ENCODE measurements at places on chromosomes 2 and 18.

DNA sequence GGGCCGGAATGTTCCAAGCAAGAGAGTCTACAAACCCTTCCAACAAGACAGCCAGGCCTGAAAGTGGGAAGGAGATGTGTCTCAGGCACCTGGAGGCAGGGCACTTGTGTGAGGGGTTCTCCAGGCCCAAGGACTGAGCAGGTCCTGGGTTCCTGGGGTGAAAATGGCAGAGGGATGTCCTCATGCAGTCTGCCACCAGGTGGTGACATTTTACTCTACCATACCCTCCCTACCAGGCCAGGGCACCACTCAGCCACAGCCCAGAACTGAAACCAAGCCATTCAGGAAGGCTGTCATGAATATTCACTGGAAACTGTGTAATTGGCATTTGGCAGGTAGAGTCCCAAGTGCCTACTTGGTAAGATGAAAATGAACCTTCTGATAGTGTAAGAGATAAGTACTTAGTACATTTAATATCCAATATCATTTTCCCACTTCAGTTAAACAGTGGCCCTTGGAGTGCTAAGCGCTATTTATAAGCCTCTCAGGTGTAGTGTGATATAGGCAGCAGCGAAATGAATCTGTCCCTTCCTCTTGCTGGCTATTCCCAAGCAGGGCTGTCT, 185.1 kb downstream of the MYO5B start:
- ATAC-seq, result no peak

DNA sequence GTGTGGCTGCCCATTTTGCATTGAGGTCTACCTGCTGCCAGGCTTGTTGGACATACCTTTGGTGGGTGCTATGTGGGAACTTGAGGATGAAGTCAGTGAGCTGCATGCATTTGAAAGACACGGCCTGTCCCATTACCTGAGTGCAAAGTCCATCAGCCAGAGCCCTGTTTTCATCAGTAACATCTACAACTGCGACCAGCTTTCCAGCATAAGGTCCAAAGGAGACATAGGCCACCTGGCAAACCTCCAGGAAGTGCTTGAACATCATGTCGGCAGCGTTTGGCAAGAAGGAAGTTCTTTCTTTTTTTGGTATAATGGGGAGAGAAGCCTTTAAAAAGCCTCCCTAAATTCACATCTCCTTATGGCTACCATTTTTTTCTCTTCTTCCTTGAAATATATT, 143.1 kb downstream of the FAM161A start:
- no peak for ATAC-seq

DNA sequence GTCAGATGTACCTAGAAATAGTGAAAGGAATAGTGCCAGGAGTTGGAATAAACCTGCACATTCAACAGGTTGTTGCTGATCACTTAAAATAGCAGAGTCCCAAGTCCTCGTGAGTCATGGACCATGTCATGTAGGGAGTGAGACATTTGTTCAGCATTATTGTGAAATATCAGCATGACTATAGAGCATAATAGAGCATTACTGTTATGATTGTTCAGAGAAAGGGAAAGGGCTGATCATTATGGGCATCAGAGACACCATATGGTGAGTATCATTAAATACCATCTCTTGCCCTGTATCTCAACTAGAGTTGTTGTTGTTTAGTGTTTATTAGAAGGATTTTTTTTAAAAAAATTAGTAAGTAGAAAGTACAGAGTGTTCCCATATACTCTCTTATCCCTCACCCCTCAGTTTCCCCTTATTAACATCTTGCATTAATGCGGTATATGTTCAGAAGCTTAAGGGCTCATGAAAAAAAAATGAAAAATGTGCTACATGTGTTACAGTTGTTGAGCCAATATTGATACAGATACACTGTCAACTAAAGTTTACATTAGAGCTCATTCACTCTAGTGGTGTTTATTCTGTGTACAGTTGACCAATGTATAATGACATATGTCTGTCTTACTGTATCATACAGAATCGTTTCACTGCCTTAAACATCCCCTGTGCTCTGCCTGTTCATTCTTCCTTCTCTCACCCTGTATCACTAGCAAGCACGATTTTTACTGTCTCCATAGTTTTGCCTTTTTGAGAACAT, 5.7 kb downstream of the ELAC1 start:
- no peak for ATAC-seq

- no peak for ATAC-seq
Observed at GRCh38 chr2:128237081-128237534, 81.6 kb downstream of the HS6ST1 start.

DNA sequence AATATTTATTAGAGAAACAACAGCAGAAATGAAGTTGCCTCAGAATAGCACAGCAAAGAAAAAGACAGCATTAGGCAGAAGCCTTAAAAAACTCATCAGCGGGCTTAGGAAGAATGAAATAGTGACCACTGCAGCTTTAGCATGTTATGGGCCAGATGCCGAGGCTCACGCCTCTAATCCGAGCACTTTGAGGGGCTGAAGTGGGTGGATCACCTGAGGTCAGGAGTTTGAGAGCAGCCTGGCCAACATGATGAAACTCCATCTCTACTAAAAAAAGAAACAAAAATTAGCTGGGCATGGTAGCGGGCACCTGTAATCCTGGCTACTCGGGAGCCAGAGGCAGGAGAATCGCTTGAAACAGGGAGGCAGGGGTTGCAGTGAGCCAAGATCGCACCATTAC, 32.4 kb downstream of the AP1S3 start:
- ATAC-seq, result no peak
